ENCODE measurements at places on chromosomes 5 and 9. TPM values are rescaled to one million over a fixed set of nuclear protein-coding genes. Genes with fewer than 3 reads are reported as not detected.

CDO1 gene
- not detected for total RNA-seq

PCDHGB2 gene
- 1.8 TPM for total RNA-seq

DNA sequence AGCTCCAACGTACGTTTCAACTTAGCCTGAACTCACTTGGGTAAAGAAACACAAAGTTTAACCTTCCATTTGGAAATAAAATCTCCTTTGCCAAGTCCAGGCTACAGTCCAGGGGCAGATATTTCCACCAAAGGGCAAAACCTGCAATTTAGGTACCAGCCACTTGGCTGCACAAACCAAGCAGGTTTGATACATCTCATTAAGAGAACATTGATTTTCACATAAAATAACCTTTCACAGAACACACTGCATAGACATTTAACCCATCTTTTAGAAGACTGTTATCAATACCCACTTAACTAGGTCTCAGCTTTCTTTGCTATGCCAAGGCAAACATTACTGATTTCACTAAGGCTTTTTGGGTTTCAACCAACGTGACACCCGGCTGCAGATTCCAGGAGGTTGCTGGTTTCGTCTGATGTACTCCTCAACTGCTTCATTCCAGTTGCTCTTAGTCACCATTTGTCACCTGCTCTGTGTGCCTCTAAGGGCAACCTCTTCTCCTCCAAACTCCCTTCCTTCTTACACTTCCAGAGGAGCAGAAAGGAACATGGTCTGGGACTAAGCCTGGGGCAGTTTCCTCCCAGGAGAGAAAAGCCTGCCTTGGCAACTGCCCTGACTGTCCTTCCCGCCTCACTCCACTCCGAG, 67.1 kb downstream of the EPB41L4B start:
- DNase-seq: no peak

DNA sequence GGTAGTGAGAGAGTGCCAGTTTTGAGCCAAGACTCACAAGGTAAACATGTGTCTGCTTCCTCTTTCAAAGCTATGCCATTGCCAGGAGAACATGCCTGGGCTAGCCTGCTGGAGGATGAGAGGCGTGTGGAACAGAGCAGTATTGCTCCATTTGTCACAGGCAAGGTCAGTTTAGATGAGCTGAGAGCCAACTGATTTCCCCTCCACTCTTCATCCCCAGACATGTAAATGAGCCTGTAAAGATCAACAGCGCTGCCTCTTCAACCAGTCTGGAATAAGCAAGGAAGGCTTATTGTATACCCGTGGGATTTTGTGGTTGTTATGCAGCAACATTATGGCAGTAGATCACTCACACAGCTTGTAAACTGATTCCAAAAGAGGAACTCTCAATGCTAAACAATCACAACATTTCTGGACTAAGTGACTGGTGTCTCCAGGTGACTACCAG, 8.2 kb upstream of the GDNF start:
- peak; percentile 20 for DNase-seq

GRCh38 chr5:172379481-172379880, 74.8 kb downstream of the SH3PXD2B start:
- no peak for DNase-seq

DNA sequence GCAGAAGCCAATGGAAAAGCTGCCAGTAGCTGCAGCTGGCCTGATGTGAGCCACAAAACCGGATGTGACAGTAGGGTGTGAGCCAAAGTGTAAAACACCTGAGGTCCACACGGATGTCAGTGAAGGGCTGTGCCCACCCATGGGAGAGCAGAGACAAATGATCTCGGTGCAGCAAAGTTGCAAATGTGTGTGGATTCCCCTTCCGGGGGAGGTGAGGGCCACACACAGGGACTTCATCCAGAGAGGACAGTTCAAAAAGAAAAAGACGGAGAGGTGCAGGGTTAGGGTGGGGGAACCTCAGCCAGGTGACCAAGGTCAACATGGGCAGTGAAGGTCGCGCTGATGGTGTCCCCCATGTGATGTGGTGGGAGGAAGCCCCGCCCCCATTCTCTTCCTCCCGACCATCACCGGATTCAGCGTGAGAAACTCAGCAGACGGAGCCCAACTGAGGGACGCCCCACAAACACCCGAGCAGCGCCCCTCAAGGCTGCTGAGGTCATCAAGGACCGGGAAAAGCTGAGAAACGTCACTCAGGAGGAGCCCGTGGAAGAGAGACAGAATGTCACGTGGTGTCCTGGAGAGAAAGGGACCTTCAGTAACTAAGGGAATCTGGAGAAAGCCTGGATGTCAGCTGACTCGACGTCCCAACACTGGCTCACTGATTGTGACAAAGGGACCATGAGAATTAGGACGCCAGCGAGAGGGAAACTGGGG, 11.4 kb upstream of the PTGDS start:
- DNase-seq: no peak

DNA sequence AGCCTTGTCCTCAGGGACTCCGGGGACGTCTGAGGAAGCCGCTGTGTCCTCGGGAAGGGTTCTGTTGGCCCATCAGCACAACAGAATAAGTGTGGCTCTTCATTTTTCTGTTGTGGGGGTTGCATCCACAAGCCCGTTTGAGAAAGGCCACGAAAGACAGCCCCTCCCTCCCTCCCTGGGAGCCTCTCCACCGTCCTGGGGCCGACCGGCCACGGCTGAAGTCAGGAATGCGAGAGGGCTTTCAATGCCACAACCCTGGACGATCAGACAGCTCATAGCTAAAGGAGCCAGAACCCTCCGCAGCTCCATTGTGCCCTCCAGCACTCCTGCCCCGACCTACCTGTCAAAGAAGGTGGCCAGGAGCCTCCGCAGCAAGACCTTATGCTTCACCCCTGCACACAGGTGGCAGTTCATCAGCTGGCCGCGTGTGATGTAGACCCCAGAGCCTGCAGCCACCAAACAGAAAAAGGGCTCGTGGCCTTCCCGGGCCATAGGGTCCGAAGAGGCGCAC, 52.4 kb upstream of the UBAC1 start:
- DNase-seq: no peak

OCLN gene
- total RNA-seq: 7.7 TPM

DNA sequence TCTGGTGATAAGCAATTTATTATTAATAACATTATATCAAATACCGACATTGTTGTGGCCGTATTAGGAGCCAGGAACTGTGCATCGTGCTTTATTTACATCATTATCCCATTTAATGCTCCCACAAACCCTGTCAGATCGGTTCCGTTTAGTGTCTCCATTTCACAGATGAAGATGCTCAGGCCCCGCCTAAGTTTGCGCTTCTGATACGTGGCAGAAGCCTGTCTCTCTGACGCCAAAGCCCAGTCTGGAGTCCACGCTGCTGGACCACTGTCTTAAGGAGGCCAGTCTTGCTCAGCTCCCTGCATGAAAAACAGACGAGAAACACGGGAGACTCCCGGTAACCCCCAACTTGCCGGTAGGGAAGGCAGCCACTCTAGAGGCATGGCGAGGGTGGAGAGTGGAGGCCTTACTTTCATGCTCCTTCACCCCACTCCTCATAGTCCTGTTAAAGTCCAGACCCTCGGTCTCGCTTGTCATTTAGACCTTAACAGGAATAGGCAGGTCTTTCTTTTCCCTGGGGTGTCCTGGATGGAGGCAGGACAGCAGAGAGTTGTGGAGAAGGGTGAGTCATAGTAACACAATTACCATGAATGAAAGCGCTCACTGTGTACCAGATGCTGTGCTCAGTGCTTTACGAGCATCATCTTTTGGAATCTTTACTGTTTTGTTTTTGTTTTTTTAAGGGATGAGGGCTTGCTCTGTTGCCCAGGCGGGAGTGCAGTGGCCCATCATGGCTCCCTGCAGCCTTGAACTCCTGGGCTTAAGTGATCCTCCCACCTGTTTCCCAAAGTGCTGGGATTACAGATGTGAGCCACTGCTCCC, 872 bp downstream of the TXNDC15 start:
- DNase-seq: peak; percentile 47

GRCh38 chr9:87436716-87437115, 61.0 kb upstream of the DAPK1 start:
- DNase-seq: no peak

C1QTNF3 gene
- total RNA-seq: 0.69 TPM

- no peak for DNase-seq
These were observed 58.3 kb upstream of the ANGPTL2 start for GRCh38 chr9:127180457-127181314.

PTGER4 gene
- 3.1 TPM for total RNA-seq

- DNase-seq: no peak
These were observed 61.3 kb upstream of the IQGAP2 start for GRCh38 chr5:76341651-76342334.

- no peak for DNase-seq
These were observed 25.8 kb upstream of the COL15A1 start for GRCh38 chr9:98917746-98918487.

PRRX2 gene
- total RNA-seq: 5.1 TPM

HAPLN1 gene
- not detected for total RNA-seq

DNA sequence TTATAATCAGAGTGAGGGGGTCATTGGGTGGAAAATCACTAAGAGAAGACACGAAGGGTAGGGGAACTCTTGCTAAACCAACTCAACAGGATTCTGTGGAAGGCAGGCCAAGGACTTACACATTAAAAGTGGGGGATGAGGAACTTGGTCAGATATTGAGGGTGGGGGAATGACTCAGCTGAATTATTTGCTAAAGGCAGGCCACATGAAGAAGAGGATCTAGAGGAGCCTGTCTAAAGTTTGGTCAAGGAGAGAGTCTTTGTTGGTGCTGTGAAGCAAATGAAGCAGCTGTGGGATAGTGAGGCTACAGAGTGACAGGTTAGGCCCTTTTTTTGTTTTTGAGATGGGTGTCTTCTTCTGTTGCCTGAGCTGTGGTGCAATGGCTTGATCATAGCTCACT, 63.9 kb upstream of the SPRY4 start:
- no peak for DNase-seq

DNA sequence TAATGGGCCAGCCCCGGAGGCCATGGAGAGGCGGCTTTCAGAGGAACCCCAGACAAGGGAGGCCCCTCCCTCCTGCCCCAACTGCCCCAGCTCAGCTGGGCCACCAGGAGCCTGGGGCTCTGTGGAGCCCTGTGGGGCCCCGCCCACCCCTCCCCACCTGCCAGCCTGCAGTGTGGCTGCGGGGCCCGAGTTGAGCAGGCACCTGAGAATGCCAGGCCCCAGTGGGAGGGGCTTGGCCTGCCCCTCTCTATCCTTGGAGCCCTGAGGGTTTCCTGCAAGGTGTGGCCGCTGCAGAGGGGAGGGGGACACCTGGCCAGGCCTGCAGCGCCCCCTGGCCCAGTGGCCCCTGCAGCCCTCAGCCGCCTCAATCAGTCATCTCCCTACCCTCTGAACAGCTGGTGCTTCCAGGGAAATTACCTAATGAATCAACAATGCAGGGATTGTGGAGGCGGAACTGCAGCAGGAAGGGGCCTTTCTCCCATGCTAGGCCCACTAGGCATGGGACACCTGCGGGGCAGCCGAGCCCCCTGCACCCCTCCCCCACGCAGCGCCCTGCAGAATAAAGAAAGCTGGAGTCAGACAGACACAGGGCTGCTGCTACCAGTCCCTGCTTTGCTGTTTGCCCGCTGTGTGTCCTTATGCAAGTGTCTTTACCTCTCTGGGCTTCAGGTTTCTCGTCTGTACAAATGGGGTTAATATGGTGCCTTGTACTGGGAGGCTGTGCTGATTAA, 48.0 kb downstream of the LMX1B start:
- no peak for DNase-seq

ALDH7A1 gene
- 21.2 TPM for total RNA-seq

DNA sequence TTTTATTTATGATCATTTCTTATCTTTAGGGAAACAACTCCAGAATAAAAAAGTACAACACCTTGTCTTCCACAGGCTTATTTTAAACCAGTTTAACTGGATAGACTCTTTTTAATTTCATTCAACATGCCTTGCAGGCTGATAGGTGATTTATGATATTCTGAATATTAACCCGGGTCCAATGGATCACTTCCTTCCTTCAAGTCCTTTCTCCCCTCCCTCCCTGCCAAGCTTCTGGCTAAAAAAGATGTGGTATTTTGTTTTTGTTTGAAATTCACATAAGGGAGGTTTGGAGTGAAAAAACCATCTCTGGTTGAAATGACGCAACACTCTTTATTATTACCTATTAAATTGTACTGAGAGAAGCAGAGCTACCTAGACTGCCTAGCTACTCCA, 265.3 kb downstream of the MLLT3 start:
- no peak for DNase-seq

- DNase-seq: no peak
These were observed 2.3 kb upstream of the ARHGAP26 start for GRCh38 chr5:142767911-142768310.

DNA sequence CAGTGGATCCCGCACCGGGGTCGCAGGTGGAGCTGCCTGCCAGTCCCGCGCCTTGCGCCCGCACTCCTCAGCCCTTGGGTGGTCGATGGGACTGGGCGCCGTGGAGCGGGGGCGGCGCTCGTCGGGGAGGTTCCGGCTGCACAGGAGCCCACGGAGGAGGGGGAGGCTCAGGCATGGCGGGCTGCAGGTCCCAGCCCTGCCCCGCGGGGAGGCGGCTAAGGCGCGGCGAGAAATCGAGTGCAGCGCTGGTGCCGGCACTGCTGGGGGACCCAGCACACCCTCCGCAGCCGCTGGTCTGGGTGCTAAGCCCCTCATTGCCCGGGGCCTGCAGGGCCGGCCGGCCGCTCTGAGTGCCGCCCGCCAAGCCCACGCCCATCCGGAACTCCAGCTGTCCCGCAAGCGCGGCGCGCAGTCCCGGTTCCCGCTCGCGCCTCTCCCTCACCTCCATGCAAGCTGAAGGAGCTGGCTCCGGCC, 120.6 kb upstream of the MEF2C start:
- DNase-seq: no peak

NR2F1-AS1 gene
- total RNA-seq: 17.7 TPM

DNA sequence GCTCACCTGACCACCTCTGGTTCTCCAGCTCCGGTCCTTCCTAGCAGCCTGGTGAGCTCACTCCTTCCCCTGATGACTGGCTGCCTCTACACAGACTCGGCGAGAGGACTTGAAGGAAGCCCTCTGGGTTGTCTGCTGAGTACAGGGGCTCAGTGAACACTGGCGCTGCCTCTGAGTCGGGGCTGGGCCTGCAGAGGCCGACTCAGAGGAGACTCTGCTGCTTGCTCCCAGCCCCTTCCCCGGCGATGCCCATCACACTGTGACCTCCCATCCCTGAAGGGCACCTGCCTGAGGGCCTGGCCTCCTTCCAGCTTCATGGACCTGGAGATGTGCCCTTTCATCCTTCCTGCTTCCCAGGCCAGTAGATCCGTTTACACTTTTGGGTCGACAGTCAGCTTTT, 22.0 kb downstream of the CRB2 start:
- no peak for DNase-seq

CTXN3 gene
- not detected for total RNA-seq

CHSY3 gene
- 8.4 TPM for total RNA-seq

- peak; percentile 53 for DNase-seq
These were observed 132.2 kb downstream of the FBXO4 start for GRCh38 chr5:42057254-42057690.

- DNase-seq: peak; percentile 51
These were observed 63.9 kb downstream of the PCDH1 start for GRCh38 chr5:141814064-141814964.

- no peak for DNase-seq
These were observed 6.6 kb upstream of the PHYHD1 start for GRCh38 chr9:128913995-128914772.
